Stomach (tissue), 19 donors: ENCODE measurements at places on chromosomes 7 and 10.

GRCh38 chr10:114437473-114438292 is 33.4 kb upstream of the AFAP1L2 start:
- peak; percentile 22 for DNase-seq

DNA sequence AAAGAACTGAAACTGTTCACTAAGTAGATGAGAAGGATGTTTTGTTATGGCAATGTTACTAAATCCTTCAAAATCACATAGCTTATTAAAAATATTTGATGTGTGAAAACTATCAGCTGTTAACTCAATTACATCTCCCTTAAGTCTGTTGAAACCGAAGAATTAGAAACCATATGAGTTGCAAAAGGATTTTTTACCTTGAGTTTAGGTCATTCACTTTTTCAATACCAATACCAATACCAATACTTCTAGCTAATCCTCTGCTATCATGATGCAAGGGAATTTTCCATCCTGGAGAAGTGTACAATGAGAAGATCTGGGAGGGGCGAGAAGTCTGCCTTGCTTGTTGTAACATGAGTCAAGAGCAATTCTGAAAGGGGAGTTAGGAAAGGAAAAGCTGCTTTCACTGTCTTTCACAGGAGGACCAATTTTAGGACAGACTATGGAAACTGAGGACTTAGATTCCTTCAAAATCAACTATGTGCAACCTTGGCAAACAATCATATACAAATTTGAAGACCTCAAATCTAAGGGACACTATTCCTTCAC is 199.7 kb downstream of the IMMP2L start:
- no peak for DNase-seq

DNA sequence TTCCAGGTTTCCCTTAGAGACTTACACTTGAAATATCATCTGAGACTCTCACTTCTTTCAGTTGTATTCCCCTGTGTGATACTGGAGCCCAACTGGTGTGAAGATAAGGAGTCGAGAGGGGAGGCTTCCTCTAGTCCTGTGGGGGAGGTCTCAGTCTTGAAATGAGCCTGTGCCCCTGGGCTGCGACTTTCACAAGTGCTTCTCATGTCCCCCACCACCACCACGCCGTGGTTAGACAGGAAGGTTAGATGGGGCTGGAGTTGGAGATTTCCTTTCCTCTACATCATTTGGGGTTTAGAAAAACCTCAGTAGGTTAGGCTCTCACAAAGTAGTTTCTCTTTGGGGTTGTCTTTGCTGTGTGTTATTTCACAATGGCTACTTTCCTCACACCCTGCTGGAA is 25.6 kb upstream of the MKX start:
- DNase-seq = no peak

DNA sequence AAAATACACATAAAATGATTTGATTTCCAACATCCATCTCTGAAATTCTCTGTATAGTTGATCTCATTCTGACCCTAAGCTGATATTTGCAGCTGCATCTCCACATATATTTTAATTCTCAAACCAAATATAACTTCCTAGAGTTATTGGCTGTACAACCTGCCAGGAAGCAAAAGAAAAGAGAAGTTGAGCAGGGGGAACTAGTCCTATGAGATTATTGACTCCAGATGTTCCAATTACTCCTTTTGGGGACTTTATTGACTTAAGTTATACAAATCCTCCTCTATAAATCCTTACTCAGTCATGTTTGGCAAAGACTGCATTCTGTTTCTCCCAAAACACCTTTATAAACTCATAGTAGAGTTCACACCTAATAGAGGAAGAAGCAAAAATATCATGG is 599.4 kb upstream of the ANKRD30A start:
- no peak for DNase-seq

GRCh38 chr7:44564606-44565005 is 9.1 kb downstream of the DDX56 start:
- no peak for DNase-seq

DNA sequence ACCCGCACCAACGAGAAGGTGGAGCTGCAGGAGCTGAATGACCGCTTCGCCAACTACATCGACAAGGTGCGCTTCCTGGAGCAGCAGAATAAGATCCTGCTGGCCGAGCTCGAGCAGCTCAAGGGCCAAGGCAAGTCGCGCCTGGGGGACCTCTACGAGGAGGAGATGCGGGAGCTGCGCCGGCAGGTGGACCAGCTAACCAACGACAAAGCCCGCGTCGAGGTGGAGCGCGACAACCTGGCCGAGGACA is 1.6 kb downstream of the VIM start:
- no peak for DNase-seq

DNA sequence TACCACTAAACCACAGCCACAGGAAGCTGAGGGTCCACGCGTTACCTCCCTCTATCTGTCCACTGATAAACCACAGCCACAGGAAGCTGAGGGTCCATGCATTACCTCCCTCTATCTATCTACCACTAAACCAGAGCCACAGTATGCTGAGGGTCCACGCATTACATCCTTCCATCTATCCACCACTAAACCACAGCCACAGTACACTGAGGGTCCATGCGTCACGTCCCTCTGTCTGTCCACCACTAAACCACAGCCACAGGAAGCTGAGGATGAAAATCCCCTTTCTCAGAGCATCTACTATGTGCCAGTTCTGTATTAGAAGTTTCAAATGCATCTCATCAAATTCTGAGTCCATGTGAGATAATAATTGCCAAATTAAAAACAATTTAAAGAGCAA is 589.3 kb downstream of the DNAJB6 start:
- DNase-seq = no peak

- peak; percentile 45 for DNase-seq
These were observed 1.2 kb downstream of the MARCHF5 start for GRCh38 chr10:92291921-92292845.

- no peak for DNase-seq
These were observed 99.6 kb upstream of the NPS start for GRCh38 chr10:127449490-127449889.

DNA sequence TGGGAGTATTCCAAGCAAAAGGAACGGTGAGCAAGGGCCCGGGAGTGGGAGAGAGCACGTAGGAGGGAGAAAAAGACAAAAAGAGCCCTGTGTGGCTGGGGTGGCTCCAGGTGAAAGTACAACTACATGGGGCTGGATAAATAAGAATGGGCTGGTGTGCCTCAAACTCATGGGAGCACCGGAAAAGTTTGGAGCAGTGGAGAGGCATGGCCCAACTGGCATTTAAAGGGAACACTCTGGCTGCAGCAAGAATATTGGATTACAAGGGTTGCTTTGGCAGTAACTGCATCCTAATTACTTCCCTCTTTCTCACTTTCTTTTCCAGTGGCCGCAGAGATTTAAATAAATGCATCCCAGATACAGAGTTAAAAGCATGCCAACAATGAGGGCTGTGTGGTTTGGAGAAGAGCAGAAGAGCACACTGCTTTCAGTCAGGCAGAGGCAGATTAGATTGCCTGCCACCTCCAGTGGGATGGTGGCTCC is 39.1 kb upstream of the HERPUD2 start:
- no peak for DNase-seq

DNA sequence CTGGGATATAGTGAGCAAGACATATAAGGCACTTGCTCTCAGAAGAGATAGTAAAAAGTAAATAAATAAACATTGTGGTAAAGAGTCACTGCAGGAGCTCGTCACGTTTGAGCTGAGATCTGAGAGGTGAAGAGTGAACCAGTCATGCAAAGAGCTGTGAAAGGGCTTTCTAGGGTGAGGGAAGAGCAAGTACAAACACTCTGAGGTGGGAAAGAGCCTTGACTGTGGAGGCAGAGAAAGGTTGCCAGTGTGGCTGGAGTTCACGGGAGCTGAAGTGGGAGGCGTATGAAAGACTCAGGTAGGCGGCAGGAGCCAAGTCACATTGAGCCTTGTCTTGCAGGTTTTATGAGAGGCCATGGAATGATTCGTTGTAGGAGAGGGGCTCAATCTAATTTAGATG is 141.0 kb downstream of the C1GALT1 start:
- DNase-seq = no peak

- DNase-seq = peak; percentile 72
These were observed 124.0 kb upstream of the PTPN20 start for GRCh38 chr10:46787321-46787615.

DNA sequence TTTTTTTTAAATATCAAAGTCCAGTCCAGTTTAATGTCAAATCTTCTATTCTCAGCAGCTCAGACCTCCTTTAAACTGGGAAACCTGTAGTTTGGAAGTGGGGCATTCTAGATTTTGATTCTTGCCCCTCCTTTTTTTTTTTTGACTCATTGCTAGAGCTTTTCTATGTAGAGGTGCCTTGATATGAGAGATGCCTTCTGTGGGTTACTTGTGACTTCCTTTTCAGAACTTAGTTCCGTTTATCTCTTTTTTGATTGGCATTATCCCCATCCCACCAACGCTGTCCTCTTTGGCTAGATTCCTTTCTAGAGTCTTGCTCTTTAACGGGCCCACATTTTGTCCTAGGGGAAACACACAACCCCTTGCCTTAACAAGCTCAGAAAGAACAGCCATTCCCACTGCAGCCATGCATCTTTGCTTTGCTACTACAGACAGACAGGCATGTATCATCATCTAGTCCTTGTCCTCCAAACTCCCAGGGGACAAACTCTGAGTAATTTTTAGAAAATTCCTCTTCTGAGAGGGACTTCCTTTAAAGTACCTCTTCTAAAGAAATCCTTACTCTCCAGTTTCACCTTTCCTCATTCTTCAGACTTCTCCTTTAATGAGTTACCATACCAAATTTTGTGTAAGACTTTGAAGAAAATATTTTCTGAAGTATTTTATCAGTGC is 153.6 kb downstream of the PHF14 start:
- no peak for DNase-seq

DNA sequence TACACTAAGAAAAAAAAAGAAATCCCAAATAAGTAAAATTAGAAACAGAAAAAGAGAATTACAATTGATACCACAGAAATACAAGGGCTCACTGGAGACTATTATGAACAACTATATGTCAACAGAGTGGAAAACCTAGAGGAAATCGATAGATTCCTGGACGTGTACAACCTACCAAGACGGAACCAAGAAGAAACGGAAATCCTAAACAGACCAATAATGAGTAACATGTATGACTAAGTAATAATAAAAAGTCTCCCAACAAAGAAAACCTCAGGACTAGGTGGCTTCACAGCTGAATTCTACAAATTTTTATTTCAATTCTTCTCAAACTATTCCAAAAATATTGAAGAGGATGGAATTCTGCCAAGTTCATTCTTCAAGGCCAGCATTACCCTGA is 13.9 kb downstream of the DIP2C start:
- no peak for DNase-seq

GRCh38 chr7:131157530-131158243 is 170.0 kb upstream of the MKLN1 start:
- DNase-seq = no peak

- DNase-seq = no peak
These were observed 45.5 kb downstream of the NRAP start for GRCh38 chr10:113618338-113618737.

- no peak for DNase-seq
These were observed 152.3 kb downstream of the CPED1 start for GRCh38 chr7:121140790-121141189.

GRCh38 chr7:52436278-52436677 is 599.2 kb upstream of the POM121L12 start:
- DNase-seq = no peak

GRCh38 chr10:49595003-49595712 is 15.0 kb upstream of the SLC18A3 start:
- DNase-seq = no peak
